Activated naive CD8-positive, alpha-beta T cell treated with anti-CD3 and anti-CD28 coated beads, Interleukin-2, amount 50 U/mL, for 24 hours (primary cell): ENCODE measurements at places on chromosomes 16 and 17.

- no peak for DNase-seq
Measured at GRCh38 chr17:73625006-73625405, 19.2 kb downstream of the SDK2 start.

DNA sequence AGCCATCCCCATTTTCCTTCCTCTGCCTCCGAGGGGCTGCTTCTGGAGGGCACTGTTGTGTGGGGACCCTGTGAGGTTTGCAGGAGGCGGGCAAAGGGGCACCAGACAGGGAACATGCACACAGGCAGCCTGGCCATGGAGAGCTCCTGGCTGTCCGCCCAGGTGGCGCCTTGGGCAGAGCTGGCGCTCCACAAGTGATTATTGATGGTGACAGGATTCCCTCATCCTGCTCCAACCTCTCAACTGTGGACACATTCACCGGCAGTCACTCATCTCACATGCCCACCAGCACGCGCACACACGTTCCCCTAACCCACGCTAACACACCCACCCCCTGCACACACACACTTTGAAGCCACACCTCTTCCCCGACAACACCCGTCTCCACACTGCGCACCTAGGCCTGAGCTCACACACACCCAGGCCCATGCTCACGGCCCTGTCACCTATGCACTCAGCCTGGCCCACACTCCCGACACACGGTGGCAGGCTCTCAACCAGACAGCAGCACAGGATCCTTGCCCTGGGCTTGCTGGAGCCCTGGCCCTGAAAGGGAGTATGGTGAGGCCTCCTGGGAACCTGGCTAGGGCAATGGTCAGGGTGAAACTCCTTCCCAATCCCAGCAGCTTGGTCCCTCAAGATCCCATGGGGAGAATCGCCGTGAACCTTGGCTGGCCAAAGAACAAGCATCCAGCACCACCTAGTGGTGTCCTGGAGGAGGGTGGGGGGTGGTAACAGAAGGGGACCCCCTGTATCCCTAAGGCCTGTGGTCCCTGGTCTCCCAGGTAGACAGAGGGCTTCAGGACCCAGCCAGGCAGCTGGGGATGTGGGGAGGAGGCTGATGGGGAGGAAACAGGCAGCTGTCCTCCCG, 3.6 kb downstream of the PNMT start:
- no peak for DNase-seq

DNA sequence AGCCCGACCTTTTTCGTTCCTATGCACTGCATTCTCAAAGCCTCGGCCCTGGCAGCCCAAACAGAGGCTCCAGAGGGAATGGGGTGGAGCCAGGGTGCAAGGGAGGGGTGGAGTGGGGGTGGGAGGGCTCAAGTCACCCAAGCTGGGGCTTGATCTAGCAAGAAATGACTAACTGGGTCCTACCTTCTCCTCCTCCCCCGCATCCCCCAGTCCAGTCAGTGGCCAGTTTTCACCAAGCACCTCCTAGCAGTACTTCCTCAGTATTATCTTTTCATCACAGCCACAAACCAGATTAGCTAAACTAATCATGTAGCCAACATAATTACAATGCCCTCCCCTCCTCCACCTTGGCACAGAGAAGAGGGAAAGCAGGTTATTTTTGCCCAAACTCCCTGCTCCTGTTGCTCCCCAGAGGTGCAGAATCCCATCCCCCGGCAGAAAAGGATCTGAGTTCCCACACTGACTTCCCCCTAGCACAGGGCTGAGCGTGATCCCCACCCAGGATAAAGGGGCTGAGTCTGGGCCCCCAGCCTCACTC, 2.2 kb downstream of the JUP start:
- no peak for DNase-seq

GRCh38 chr16:85171759-85172454, 59.6 kb upstream of the CIBAR2 start:
- DNase-seq: no peak

DNA sequence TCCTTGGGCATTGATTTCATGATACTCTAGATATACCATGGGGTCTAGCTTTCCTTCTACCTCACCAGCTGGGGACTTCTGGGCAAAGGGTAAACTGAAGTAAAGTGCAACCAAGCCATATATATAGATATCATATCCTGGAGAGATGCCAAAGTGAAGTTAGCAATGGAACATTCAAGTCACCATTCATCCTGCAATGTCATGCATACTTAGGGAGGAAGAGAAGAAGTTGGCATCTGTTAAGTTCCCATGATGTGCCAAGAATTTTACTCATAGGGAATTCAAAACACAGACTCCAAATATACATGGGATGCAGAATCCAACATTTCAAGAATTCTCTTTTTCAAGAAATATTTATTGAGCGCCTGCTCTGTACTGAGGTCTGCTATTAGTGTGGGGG, 399.8 kb downstream of the HS3ST4 start:
- no peak for DNase-seq

GRCh38 chr17:80796430-80796861, 195.2 kb upstream of the CHMP6 start:
- DNase-seq: no peak

- DNase-seq: no peak
Measured at GRCh38 chr17:14092808-14093207, 23.5 kb downstream of the COX10 start.

- no peak for DNase-seq
Measured at GRCh38 chr16:83403761-83404160, 404.0 kb upstream of the HSBP1 start.

GRCh38 chr16:59463776-59464175, 729.7 kb upstream of the GOT2 start:
- no peak for DNase-seq

DNA sequence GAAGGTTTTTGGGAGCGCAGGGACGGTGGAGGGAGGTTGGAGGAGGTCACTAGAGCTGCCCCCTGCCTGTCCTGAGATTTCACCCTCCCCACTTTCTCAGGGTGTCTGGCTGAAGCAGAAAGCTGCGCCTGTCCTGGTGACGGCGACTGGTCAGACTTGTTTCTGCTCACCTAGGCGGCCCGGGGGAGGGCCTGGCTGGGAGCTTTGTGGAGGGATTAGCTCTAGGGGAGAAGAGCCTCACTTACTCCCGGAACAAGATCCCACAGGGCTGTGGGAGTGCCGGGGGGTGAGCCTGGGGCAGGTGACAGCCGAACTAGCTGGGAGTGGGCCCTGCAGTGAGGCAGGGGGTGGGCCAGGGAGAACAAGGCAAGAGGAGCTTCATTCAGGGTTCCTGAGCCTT, 11.5 kb downstream of the NHERF1 start:
- DNase-seq: no peak

- DNase-seq: no peak
Measured at GRCh38 chr16:52470585-52470984, 76.4 kb downstream of the TOX3 start.

- no peak for DNase-seq
Measured at GRCh38 chr17:48143629-48144028, 36.1 kb downstream of the SNX11 start.

- DNase-seq: no peak
Measured at GRCh38 chr17:82837586-82838320, 2.1 kb downstream of the ZNF750 start.

DNA sequence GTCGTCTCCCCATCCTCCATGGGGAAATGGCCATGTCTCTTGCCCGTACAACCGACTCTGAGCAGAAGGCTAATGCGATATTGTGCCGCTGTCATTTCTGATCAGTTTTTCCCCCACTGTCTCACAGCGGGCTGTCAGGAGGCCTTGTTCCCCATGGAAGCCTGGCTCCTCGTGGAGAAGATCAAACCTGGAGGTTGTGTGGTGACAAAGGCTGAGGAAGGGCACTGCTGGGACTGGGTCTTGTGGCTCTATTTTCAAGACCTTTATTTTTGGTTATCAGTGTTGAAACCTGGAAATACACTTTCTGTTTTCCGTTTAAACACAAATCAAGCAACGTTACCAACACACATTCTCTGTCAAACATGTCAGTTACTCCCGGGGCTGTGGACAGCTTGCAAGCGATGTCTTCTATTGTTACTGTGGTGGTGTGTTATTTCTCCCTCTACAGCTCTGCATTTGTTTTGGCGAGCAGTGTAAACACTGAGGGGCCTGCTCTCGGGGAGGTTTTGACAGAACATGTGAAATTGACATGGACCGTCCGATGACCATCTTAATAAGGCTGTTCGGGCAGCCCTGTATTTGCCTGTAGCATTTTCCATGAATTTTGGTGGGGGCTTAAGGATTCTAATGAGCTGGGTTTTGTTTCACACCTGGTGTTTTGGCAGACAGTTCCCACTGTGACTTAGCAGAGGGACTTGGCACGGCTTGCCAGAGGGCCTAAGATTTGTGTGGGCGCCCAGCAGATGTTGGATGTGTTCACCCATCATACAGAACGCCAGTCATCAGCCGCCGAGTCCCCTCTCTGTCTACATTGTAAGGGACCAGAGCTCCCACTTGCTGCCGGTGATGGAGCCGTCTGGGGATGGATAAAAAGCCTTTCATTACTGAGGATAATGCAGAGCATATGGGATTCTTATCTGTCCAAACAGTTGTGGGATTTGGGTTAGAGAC, 12.5 kb downstream of the RBFOX1 start:
- no peak for DNase-seq

GRCh38 chr17:73316919-73317505, 5.2 kb upstream of the CDC42EP4 start:
- DNase-seq: no peak

- DNase-seq: no peak
Measured at GRCh38 chr17:81518113-81518784, 5.7 kb upstream of the ACTG1 start.

DNA sequence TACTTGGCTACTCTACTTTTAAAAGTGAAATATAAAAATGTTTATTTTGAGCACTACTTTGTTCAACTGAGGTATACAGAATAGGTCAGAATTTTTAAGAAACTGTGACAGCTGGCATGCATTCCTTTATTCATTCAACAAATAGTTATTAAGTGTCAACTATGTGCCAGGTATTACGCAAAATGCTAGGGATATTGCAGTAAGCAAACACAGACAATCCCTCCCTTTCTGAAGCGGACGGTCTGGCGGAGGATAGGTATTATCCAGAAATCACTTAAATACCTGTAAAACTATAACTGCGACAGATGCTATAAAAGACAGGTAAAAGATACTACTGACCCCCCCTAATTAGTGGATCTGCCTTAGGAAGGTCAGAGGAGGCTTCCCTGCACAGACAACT, 26.1 kb downstream of the METTL16 start:
- DNase-seq: no peak

DNA sequence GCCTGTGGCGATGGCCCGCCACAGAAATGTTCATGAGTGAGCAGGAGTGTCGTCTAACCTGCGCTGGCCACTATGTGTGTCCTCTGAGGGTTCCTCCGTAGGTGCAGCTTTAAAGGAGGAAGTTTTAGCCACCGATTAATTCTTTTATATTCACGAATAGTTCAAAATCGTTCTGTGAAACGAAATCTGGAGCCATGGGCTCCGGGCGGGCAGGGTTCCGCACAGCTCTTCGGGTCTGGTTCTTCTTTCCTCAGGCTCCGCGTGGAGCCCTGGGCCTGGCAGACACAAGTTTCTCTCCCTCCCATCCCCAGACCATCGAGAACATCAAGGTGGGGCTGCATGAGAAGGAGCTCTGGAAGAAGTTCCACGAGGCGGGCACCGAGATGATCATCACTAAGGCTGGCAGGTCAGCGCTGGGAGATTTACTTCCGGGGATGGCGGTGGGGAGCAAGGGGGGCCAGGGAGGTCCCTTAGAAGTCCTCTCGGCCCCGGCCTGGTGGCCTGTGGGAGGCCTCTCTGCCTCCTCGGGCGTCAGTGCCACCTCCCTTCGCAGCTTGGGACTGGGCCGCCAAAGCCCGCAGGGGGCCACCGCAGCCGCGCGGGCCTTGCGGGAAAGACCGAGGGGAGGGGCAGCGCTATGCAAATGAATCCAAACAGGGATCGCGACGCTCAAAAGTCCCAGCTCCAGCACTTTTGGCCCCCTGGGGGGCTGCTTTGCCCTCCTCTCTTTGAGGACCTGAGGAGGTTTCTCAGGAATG, 5.2 kb downstream of the TBX4 start:
- DNase-seq: no peak

GRCh38 chr17:20244671-20245070, 222.7 kb downstream of the LGALS9B start:
- DNase-seq: no peak

- DNase-seq: no peak
Measured at GRCh38 chr17:73271072-73271471, 9.4 kb upstream of the CPSF4L start.

GRCh38 chr16:31181102-31181830, 1.3 kb downstream of the FUS start:
- DNase-seq: peak; percentile 32

GRCh38 chr17:34706029-34706428, 126.6 kb downstream of the TMEM132E start:
- DNase-seq: peak; percentile 26

DNA sequence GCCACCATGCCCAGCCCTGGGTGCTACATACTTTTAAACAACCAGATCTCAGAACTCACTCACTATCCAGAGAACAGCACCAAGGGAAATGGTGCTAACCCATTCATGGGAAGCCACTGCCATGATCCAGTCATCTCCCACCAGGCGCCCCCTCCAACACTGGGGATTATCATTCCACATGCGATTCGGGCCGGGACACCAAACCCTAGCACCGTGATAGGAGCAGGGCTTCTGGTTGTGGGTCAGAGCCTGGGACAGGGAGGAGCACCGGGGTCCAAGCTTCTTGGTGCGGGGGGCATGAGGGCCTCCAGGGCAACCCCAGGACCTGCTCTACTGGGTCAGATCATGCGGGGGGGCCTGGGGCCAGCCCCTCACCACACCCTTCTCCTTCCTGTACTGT, 4.5 kb downstream of the TMEM235 start:
- DNase-seq: no peak

- DNase-seq: no peak
Measured at GRCh38 chr17:29610395-29610794, 12.3 kb downstream of the CORO6 start.

DNA sequence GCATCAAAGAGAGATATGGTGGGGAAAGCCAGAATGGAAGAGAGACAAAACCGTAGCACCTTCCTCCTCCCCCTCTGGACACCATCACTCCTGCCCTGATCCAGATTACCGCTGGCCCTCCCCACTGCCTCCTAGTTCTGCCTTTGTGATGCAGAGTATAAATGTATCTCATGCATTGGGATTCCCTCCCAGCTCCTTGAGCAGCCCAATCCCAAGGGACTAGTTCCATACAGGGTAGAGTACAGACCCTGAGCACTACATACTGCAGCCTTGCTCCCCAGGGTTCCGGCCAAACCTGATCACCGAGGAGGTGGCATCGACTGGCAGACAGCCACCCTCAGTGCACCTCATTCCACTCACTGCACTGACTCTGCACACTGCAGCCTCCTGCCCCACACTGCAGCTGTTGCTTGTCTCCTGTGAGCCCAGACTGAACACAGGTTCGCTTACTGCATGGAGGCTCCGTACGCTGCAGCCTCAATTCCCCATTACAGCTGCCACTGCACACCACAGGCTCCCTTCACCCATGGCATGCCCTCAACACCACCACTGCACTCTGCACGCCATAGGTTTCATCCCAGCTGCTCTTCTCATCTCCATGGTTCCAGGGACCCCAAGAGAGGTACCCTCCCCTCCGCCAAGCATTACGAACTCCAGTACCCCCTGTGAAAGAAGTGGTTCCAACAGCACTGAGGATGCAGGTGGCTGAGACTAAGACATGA, 1.7 kb upstream of the THRA start:
- DNase-seq: no peak
